ENCODE measurements at places on chromosomes 6 and 20. TPM values are rescaled to one million over a fixed set of nuclear protein-coding genes. Genes with fewer than 3 reads are reported as not detected.

GRCh38 chr20:60559462-60559861, 601.2 kb downstream of the CDH26 start:
- DNase-seq, result no peak

GRCh38 chr6:113649276-113649675, 207.9 kb upstream of the MARCKS start:
- no peak for DNase-seq

RNF182 gene
- not detected for total RNA-seq

VSX1 gene
- total RNA-seq, result not detected

DNA sequence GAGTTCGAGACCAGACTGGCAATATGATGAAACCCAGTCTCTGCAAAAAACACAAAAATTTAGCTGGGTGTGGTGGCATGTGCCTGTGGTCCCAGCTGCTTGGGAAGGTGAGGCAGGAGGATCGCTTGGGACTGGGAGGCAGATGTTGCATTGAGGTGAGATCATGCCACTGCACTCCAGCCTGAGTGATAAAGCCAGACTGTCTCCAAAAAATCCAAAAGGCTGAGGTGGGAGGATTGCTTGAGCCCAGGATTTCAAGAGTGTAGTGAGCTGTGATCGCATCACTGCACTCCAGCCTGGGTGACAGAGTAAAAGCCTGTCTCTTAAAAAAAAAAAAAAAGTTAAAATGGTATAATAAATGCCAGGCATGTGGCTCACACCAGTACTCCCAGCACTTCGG, 1.3 kb upstream of the PTCRA start:
- DNase-seq, result no peak

SEL1L2 gene
- not detected for total RNA-seq

DNA sequence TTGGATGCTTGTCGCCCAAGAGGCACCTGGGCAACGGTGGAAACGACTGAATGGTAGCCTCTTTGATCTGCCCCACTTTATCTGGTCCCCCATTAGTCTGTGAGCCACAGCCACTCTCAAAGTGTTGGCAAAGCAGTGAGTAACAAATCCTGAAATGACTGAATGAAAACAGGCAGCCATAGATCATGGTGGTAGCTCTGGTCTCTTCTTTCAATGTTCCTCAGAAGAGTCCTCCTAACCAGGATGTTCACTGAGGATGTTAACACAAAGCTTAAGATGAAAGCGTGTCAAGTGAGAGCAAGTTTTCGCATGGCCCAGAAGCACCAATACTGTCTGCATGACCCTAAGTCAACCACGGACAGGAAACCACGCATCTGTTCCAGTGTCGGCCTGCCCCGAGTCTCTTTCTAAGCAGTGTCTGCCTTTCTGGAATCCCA, 107.3 kb downstream of the IRF4 start:
- peak; percentile 77 for DNase-seq

DNA sequence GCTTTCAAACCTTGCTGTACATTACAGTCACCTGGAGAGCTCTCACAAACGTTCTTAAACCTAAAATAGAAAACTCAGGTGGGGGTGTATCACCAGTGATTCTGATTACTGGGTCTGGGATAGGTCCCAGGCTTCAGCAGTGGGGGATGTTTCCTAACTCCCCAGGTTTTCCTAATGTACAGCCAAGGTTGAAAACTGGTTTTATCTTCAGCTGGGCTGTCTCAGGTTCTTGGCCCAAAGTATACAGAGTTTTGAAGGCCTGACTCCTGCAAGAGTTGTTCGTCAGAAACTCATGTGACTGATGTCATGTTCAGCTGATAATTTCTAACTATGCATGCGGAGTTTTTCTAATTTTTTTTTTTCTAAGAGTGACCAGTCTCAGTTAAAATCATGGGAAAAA, 9.8 kb downstream of the SYCP2L start:
- DNase-seq, result no peak

DNA sequence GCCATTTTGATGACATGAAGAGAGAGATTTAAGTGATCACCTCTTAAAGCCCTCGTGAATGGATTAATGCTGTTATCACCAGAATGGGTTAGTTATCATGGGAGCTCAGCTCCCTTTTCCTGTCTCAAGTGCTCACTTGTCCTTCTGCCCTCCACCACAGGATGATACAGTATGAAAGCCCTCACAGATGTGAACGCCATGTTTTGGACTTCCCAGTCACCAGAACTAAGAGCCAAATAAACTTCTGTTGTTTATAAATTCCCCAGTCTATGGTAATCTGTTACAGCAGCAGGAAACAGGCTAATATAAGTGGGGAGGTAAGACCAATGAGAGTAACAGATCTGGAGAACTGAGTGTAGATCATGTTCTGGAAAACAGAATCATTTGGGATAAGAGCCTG, 493.2 kb downstream of the CDKAL1 start:
- no peak for DNase-seq

DLK2 gene
- 3.4 TPM for total RNA-seq

- DNase-seq, result no peak
Measured at GRCh38 chr6:113120582-113121285, 736.4 kb upstream of the MARCKS start.

DAAM2 gene
- not detected for total RNA-seq

MRAP2 gene
- not detected for total RNA-seq

ALDH5A1 gene
- 14.6 TPM for total RNA-seq

GRCh38 chr6:161833099-161833860, 559.4 kb upstream of the AGPAT4 start:
- no peak for DNase-seq

POM121L2 gene
- not detected for total RNA-seq

DNA sequence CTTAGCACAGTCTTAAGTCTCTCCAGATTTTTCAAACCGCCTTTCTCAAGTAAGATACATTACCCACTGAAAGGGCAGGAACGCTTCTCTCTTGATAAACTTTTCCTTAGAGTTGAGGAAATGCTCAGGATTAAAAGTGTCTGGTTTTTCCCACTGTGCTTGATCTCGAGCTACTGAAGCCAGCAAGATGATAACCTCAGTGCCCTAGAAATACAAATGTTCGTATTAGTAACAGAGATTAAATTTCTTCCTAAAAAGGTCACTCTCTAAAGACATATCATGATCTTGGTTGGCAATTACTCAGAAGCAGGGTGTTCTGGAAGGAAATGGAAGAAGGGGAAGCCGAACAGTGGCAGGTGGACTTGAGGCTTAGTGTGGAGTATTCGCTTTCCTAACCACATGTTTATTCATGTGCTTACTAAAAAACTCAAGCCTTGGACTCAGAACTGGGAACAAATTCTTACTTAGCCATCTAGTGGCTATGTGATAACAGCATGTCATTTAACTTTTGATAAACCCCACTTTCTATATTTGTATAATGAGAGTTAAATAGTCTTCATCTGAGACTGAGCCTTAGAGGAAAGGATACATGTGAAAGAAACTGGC, 20.1 kb downstream of the C6orf141 start:
- no peak for DNase-seq

SLC12A5 gene
- total RNA-seq, result 0.34 TPM

GRCh38 chr20:10603971-10604864, 69.6 kb downstream of the JAG1 start:
- DNase-seq, result no peak

DNA sequence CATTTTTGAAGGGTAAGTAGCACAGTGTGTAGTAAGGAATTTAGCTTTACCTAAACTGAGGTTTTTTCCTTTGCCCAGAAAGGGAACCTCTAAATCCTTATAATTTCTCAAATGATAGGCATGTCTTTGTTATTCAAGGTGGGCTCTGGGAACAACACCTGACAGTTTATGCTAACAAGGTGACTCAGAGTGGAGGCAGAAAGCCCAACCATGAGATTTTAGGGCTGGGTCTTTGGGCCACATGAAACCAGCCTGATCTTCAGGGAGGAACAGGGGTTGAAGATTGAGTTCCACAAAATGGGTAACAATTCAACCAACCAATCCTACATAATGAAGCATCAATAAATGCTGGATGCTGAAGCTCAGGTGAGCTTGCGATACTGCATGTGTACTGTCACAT, 46.6 kb downstream of the PRSS35 start:
- DNase-seq, result no peak

NMBR gene
- total RNA-seq, result not detected

DNA sequence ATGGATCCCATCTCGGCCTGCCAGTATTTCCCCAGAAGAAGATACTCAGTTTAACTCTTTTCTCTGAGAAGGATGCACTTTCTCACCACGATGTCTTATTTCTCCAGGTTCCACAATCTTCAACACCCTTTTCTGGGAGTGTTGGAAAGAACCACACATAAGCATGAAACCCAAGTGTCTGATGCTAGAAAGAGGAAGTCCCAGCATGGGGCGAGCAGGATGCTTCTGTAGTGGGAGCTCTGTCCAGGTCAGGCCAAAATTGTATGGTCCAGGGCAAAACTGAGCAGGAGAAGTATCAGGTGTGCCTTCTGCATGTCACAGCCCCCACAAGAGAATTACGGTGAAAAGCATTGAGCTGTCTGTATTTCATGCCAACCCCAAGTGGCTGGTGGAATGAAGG, 11.0 kb downstream of the TREM1 start:
- no peak for DNase-seq

DNA sequence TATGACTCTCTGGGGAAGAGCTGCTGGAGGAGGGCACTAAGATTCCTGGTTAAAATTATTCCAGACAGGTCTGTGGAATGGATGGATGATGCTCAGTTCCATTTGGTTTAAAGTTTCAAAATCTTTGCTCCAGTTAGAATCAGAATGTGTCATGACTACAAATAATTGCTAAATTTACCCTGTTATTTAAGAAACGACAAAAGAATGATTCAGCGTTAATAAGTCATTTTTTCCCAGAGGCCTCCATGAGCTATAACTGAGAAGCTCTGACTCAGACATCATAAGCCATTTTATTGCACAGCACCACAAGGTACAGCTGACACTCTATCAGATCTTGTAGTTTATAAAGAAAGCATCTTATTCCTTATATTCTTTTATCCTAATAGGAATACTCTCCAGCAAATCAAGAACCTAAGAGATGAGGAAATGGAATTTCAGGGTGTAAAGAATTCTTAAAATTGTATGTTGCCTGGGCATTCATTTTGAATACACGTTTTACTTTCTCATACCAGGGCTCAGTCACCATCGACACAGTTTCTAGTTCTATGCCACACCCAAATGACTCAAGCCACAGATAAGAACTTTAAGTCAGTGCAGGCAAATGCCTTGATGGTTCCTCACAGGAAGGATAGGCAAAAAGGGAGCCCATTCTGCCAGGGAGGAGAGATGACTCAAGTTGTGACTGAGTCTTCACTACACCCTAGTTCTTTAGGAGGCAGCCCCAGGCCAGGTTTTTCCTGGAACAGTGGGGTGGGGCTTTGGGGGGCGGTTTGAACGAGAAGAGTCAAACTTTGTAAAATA, 636.0 kb downstream of the MMUT start:
- no peak for DNase-seq

TCFL5 gene
- total RNA-seq, result 3.5 TPM

DNA sequence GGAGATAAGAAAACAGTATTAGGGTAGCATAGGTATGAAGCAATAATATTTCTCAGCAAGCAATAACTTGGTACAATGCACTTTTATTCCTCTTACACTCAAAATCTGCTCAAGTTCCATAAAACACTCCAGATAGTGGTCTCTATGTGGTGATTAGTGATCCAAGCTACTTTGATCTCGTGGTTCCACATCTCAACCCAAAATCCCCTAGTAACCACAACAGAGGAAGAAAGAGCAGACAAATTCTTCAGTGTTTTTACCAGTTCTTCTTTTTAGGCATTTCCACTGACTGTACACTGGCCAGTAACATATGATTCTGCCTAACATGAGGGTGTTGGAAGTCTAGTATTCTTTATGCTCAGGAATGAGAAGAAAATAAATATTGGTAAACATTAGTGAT, 309.0 kb upstream of the PTCHD4 start:
- DNase-seq, result no peak

- DNase-seq, result no peak
Measured at GRCh38 chr20:37230200-37230599, 31.4 kb downstream of the GHRH start.

RBM24 gene
- total RNA-seq, result not detected

DNA sequence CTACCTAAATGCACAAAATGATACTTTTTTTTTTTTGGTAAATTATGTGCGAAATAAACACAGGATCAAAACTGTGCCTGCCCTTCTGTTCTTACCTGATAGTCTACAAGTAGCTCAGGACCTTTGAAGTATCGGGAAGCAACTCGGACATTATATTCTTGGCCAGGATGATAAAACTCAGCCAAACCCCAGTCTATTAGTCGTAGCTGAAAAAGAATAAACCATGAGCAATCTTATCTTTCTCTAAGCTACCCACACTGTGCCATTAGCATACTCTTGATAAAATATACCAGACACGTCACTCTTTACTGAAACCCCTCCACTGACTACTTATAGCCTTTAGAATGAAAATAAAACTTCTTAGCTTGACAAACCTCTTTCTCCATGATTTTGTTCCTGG, 29.8 kb upstream of the TBC1D20 start:
- DNase-seq, result no peak

SLC35F1 gene
- not detected for total RNA-seq

IP6K3 gene
- not detected for total RNA-seq

SYCP2L gene
- 0.39 TPM for total RNA-seq

DNA sequence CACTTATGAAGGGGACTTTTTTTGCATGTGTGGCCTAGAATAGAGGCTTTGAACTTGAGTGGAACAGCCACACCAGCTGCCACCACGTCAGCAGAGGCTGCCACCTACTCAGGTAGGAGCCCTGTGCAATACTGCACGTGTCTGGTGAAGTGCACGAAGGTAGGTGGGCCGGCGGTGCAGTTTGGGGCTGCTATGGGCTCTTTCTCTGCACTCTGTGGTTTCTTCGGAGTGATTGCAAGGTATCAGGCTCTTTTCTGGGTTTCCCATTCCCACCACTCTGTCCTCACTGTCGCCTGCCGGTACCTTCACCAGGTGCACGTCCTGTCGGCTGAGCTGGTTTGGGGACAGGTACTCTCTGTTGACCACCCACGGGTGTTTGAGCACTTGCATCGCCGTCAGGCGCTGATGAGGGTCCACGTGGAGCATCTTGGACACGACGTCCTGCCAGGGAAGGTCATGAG, 30.8 kb upstream of the MPC1 start:
- DNase-seq, result peak; percentile 49

CST2 gene
- total RNA-seq, result not detected

DNA sequence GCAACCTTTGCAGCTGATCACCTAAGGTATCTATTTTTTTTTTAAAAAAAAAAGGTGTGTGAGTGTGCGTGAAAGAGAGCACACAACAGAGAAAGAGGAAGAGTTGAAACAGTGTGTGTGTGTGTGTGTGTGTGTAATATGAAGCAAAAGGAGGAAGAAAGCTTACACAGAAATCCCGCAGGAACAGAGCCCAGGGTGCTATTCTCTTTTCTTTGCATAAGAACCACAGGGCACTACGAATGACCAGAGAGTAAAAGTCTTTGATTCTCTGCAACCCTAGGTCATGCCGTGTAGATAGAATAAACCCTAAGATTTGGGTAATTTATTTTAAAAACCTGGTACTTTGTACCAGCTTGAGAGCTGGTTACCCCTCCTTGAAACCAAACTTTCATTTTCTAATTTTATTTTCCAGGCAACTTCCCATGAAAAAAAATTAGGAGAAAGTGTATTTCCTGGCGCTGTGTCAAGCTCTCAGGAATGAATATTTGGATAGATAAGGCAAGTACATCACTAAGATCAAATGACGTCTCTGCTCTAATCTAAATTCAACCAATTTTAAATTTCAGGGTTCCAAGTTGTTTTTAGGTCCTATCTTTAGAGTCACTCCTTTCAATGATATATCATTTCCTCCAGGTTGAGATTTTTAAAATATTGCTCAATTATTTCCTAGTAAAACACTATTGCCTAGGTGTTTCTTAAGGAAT, 47.9 kb upstream of the ID4 start:
- no peak for DNase-seq

GJA1 gene
- 0.08 TPM for total RNA-seq

Measured in activated naive CD4-positive, alpha-beta T cell treated with anti-CD3 and anti-CD28 coated beads, Interleukin-2, amount 50 U/mL, for 72 hours (primary cell).